ENCODE measurements at places on chromosomes 6 and 20.

DNA sequence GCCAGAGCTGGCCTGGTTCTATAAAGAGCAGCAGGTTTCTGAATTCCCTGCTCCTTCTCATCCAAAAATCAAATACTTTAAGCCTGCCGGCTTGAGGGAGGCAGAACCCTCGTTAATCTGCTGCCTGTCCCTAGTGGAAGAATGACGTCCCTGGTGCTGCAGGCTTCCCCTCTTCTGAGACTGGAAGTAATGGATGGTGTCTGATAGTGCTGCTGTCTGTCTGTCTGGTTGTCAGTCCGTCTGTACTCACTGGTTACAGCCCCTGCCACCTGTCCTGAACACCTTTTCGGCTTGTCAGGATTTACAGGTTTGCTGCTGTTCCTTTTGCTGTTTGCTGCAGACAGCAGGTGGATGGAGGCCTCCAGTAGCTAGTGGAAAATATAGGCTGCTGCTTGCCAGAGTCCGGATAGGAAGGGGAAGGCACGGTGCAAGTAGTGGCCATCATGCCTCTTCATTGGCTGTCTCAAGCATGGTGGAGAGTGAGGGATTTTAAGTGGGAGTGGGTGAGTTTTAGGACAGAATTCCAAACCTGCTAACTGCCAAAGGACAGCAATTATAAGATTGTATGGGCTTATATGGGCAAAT lies 2.5 kb downstream of the RIMS1 start:
- DNase-seq = no peak

DNA sequence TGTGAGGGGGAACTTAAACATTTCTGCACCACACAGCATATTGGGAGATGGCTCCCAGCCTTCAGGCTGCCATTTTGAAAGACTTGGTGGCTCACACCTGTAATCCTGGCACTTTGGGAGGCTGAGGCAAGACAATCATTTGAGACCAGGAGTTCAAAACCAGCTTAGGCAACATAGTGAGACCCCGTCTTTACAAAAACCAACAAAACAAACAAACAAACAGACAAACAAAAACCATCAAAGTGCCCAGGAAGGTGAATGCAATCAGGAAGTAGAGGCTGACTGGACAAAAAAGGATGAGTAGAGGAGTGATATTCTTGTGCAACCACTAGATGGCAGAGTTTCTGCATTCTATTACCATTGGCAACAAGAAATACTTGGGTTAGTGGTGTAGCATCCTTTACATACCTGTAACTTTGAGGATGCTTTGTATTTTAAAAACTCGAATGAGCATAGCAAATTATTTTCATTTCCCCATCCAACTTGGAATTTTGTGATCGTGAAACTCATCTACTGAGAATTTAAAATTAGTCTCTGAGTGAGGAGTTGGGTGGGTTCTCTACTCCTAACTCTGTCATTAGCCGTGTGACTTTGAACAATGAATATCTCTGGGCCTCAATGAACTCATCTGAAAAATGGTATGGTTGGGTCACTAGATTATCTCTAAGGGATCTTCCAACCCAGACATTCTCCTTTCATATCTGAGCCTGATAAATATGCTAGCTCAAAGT lies 84.4 kb downstream of the CRYBG1 start:
- DNase-seq = peak; percentile 80

- no peak for DNase-seq
Measured at GRCh38 chr6:89295981-89296380, 19.1 kb downstream of the GABRR2 start.

DNA sequence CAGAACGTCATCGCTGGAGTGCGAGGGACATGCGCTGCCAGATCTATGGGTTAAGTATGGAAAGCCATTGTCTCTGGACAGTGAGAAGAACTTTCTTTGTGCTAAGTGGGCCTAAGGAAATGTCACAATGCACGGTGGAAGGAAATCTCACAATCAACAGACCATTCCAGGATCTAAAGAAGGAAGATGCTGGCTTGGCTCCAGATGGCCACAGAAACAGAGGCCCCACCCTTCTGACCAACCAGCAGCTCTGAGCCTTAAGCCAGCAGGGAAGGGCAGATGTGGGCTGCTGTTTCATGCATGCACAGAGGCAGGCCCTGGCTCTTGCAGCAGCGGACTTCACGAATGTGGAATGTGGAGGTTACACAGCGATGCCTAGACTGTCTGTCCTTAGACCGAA lies 156.3 kb downstream of the SOBP start:
- DNase-seq = no peak

DNA sequence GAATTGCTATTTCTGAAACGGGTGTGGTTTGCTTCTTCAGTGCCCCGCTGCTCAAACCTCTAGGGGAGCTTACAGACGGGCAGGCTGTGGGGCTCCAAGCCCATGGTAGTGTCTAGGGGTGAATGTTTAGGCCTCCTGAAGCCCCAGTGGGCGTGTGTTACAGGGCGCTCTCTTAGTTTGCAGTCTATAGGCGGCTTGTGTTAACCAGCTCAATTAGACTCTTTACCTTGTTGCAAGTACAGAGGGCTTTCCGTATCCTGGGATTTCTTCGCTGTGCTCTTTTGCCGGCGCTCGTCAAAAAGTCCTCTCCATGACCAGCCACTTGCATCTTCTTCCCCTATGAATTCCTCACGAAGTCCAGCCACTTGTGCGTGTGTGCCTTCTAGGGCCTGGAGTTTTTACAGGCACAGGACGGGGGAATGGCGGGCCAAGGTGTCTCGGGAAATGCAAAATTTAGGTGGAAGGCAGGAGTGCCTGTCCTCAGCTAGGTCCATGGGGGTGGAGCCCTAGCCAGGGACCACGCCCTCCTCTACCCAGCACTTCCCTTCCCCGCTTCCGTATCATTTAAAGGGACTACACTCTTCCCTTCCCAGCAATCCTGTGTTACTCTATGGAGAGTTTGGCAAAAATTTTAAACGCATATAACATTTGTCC lies 94.5 kb downstream of the HTR1B start:
- no peak for DNase-seq

Measured in CD4-positive, alpha-beta T cell treated with Interleukin-4 for 1 hour (primary cell).